Activated effector memory CD4-positive, alpha-beta T cell treated with Interleukin-2 at 50 U/mL for 16 hours (primary cell): ENCODE measurements at places on chromosomes 1 and 21.

DNA sequence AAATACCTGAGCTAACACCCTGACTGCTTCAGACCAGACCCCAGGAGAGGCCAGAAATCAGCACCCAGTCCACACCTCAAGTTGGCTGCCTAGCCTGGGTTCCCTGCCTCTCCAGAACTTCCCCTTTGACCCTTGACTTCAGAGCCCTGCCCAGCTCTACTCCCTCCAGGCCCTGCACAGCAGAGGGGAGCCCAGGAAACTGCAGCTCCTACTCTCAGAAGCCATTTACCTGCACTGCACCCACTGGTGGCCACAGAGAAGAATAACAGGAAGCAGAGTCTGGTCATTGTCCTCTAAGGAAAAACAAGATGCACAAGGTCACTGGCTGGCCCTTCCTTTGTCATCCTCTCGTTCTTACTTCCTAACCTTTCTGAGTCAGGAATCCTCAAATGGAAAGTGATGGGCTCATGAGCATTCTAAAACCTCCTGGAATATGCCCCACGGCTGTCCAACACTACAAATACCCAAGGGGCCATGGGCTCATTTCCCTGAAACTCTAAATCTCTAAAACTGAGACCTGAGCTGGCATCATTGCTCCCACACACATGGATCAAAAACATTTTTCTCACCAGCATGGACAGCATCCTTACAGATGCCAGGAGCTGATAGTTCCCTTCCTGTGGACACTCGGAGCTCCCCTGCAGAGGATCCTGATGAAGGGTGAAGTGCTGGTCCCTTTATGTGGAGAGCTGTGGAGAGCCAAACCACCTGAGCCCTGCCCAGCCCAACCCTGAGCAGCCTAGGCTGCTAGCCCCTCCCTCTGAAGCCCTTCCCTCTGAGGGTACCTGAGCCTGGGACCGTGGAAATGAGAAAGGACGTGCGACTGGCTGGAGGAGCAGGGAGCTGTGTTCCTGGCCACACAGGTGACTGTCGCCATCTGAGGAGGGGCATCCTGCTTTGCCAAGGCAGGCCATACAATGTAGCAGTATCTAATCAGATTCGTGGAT is at the start of gene ITLN2:
ITLN2 (minus strand) TSS at position 652 of the 947 bp plus-strand sequence; CDS start at position 584, 68 bp downstream.
- DNase-seq: peak; percentile 18

DNA sequence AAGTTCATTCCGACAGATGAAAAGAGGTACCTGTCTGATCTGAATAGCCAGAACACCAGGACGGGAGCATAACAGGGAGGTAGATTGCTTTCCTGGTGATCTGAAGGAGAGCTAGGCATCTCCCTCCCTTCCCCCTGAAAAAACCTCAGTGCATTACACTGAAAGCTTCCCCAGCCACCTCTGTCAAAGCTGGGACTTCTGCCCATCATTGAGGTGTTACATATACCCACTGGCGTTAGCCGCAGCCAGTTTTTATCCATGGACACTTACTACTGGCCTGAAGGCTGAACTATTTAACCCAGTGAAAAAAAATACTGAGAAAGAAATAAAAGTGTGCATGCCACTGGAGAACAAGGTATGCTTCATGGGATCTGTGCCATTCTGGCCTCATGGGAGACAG is 568.3 kb upstream of the ADAMTS5 start:
- no peak for DNase-seq

DNA sequence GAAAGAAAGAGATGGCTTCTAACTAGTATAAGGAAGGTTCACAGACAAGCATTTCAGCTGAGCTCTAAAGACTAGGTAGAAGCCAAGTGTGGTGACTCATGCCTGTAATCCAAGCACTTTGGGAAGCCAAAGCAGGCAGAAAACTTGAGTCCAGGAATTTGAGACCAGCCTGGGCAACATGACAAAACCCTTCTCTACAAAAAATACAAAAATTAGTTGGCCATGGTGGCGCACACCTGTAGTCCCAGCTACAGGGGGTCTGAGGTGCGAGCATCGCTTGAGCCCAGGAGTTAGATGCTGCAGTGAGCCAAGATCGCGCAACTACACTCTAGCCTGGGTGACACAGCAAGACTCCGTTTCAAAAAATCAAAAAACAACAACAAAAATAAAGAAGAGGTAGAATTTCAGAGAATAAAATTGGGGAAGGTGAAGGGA is 27.8 kb downstream of the FBXO42 start:
- DNase-seq: no peak

GRCh38 chr1:29583727-29584126 is 347.4 kb downstream of the PTPRU start:
- DNase-seq: no peak

- DNase-seq: no peak
Observed at GRCh38 chr1:56948403-56949023, 17.3 kb downstream of the C8B start.

- DNase-seq: no peak
Observed at GRCh38 chr1:56399326-56399725, 180.0 kb downstream of the PLPP3 start.

- no peak for DNase-seq
Observed at GRCh38 chr21:14917762-14918161, 147.0 kb downstream of the NRIP1 start.

- no peak for DNase-seq
Observed at GRCh38 chr1:203055161-203055799, 29.0 kb downstream of the PPFIA4 start.

- no peak for DNase-seq
Observed at GRCh38 chr21:36183144-36183795, 26.6 kb downstream of the DOP1B start.

DNA sequence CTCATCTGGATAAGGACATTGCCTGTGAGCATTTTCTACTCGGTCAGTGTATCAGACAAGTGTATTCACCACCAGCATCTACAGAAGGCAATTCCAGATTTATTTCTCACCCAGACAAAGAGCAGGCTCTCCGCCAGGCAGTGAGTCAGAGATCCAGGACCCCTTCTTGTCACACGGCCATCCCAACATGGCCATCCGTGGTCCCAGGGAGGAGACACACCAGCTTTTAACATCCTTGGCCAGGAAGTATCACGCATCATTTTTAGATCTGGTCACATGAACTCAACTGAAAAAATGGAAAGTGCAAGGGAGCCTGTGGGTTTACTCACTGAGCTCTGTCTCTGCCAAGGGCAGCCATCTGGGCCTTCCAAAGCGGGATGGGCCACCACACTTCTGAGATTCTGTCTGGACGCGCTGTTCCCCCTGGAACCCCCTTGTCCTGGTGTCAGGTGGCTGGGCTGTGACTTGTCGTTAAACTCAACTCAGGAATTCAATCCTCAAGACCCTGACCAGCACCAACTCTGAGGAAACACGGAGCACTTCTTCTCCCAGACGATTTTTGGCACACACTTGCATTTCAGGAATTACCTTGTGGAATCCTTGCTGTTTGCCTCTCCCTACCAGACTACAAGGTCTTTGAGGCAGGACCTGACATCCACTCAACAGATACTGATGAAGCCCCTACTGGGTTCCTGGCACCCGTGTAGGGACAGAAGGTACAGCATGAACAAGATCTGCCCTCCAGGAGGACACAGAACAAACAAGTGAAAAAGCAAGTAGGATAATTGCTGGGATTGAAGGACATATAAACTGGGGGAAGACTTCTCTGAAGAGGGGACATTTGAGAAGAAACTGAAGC is 21.6 kb upstream of the CCSAP start:
- DNase-seq: no peak
